ENCODE measurements at places on chromosomes 6 and 20.

GRCh38 chr6:46367354-46368168 lies 123.7 kb downstream of the RCAN2 start:
- no peak for DNase-seq

DNA sequence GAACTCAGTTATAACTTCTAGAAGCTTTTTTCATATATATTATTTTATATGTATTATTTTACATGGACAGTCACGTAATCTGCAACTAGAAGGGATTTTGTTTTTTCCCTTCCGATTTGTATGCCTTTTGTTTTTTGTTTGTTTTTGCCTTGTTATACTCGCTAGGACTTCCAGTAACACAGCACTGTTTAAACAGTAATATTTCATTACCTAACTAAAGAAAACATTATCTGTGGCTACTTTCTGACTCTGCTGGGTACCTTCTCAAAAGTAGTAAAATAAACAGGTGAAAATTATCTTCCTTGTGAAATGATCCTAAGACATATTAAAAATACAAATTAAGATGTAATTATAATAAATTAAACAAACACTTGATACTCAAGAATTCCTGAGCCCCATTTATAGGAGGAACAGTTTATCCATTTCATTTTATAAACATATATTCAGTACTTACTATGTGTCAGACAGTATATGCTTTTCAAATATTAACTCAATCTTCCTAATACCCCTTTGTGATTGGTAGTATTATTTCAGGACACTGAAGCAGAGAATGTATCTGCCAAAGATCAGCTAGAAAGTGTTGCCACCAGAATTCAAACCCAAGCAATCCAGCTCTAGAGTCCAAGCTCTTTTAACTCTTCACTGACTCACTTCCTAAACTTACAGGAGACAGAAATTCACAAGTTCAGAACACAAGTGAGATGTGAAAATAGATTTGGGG lies 65.3 kb downstream of the MAP3K5 start:
- no peak for DNase-seq

GRCh38 chr6:114428341-114428740 lies 85.5 kb upstream of the HS3ST5 start:
- no peak for DNase-seq

- no peak for DNase-seq
Observed at GRCh38 chr6:134446218-134446848, 128.4 kb upstream of the SGK1 start.

DNA sequence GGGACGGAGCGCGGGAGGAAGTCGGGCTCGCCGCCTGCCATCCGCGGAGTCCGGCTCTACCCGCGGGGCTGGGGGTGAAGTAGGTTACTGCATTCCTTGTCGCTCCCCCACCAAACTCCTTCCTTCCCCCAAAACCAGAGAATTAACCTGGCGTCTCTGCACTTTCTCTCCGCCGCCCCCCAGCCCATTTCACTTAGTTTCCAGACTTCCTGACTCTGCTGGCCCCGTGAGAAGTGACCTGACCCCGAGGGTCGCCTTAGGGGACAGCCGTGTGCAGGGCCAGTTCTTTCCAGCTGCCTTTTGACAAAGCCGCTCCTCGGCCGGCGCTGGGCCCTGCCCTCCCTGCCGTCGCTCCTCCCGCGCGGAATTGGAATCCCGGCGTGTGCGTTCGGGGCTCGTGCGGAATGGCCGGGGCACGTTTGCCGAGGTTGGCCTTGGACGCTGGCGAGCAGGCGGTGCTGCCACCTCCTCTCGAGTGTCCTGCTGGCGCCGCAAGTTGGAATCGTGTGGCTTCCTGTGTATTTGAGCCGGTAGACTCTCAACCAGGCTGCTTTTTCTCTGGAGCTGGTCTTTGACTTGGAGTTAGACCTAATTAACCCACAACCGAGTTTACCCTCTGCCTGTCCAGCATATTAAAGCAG lies 650 bp downstream of the DCBLD1 start:
- peak; percentile 74 for DNase-seq

GRCh38 chr20:5887386-5887785 lies 62.9 kb downstream of the TRMT6 start:
- DNase-seq = no peak

DNA sequence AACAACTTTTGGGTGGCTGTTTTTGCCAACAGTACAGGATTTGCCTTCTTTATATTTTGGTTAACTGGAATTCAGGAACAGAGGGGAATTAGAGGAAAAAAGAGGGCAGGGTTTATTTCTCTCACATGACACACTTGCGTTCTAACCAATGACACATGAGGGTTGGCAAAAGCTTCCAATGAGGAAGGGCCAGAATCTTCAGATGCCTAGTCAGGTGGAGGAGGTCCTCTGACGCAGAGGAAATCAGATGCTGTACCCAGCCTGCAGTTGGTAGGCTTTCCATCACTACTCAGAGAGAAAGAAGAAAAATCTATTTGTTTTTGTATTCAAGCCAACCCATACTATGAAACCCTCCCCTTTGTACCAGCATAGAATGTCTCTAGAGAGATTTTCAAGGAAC lies 20.8 kb downstream of the TM9SF4 start:
- DNase-seq = no peak

DNA sequence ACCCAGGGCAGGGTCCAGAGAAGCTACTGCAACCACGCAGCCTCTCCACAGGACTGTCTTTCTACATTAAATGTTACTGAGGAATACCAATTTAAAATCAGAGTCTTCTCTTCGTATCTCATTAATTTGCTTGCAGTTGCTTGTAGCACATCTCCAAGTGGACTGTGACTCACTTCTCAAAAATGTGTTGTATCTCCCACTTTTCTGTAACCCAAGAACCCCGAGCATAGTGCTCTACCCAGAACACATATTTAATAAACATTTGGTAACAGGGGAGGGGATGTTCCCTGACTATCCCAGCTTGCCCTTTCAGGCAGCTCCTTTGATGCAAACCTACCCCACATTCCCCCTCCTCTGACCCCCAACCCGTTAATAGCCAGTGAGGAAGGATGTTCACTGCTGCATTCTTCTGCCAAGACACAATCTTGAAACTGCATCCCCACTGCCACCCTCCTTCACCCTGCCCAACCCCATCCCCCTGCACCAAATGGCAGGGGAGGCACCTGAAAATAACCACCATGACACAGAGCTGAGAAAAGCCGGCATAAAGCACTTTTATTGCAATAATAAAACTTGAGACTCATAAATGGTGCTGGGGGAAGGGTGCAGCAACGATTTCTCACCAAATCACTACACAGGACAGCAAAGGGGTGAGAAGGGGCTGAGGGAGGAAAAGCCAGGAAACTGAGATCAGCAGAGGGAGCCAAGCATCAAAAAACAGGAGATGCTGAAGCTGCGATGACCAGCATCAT lies 24.2 kb downstream of the FKBP1A start:
- DNase-seq = no peak

GRCh38 chr20:37501940-37502339 lies 19.1 kb upstream of the NNAT start:
- no peak for DNase-seq

GRCh38 chr6:84065693-84066290 lies 32.2 kb downstream of the MRAP2 start:
- no peak for DNase-seq

DNA sequence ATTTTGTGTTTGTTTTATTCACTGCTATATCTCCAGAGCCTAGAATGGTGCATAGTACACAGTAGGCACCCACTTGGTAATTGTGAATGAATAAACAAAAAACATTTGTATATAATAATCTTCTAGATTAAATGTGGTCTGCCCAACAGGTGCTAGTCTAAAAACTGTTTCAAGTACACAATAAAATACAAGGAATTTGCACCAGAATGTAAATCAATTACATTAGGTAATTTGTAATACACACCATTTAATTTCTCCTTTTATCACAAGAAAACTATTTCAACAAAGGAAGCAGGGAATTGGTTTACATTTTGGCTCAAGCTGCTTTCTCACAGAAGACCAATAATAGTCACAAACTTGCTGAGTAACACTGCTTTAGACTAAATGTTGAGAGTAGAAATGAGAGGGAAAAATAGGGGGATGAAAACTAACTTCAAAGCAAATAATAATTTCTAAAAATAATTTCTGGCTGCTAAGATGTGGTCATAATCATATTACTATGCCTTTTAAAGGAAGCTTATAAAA lies 22.1 kb downstream of the RUNX2 start:
- DNase-seq = no peak

DNA sequence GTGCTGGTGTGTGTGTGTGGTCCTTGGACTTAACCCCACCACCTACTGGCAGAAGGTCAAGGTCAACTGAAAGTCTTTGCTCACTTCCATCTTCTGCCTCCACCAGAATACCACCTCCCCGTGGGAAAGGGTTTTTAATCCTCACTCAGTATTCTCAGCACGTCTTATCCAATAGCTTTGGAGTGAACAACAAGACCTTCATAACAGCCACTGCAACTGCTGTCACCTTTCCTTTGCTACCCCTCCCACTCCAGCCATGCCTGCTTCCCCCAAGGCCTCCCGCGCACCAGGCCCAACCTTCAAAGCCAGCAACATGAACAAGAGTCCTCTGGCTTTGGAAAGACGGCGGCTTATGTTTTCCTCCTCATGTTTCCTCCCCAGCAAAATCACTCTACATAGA lies 787 bp upstream of the BTN2A2 start:
- no peak for DNase-seq

- no peak for DNase-seq
Observed at GRCh38 chr6:159434410-159434809, 258.6 kb downstream of the SOD2 start.

GRCh38 chr20:62580052-62580451 lies 62.3 kb upstream of the SLCO4A1 start:
- no peak for DNase-seq

- DNase-seq = no peak
Observed at GRCh38 chr6:127956260-127956888, 55.5 kb upstream of the THEMIS start.

DNA sequence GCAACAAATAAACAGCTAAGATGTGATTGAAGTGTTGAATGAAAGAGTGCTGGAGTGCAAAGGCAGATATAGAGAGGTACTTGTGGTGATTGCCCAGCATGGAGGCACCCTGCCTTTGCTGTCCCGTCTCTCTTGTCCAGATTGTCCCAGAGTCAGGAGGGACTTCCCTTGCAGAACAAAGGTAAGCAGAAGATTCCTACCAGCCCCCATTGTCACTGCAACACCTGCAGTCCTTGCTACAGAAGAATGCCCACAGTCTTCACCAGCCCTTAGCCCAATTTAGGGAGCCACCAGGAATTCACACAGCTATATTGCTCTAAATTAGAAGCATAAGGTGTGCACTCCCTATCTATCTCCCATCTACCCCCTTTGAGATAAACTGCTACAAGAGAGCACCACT lies 491.8 kb downstream of the KIF16B start:
- DNase-seq = no peak

GRCh38 chr6:45691426-45691825 lies 313.7 kb upstream of the SUPT3H start:
- no peak for DNase-seq

DNA sequence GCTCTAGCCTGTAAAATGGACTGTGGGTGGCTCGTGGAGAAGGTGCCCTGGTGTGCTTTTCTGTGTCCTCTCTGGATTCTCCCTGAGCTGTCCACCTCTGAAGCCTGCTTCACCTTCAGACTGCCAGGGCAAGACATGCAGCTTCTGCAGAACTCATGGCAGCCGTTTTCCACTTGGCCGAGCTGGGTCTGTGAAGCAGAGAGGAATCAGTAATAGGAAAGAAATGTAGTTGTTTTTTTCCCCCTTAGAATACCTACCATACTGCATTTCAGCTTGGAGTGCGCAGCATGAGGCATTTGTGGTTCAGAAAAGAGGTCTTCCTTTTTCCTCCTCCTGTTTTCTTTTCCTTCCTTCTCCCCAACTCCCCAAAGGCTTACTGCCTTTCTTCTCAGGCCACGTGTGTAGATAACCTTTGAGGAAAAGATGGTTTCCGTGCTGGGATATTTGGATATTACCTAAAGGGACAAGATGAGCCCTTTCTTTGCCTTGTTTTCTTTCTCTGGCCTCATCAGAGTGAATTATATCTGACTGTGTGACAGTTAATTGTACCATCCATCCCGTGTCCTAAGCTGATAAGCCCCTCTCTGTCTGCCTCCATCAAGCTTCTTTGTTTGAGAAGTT lies 39.4 kb downstream of the RREB1 start:
- no peak for DNase-seq

DNA sequence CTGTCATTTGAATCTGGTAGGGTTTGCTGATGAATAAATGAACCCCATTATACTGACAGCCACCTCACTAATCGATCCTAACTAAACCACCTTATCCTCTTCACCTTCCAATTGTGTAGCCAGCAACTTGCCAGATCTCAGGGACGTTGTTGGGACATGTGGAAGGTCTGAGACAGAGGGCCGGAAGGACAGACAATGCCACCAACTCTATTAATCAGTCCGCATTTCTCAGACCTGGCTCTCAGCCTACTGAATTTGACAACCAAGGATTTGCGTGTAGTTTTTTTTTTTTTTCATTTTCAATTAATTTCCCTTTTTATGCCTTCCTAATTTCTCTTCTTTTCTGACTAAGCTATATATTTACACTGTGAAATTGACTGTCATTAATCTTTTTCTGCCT lies 122.5 kb downstream of the CARMIL1 start:
- DNase-seq = no peak

- peak; percentile 20 for DNase-seq
Observed at GRCh38 chr6:132161283-132161682, 210.1 kb upstream of the CCN2 start.

- DNase-seq = no peak
Observed at GRCh38 chr6:46453741-46454316, 37.4 kb downstream of the RCAN2 start.

- peak; percentile 91 for DNase-seq
Observed at GRCh38 chr6:408599-409102, 17.1 kb downstream of the IRF4 start.

DNA sequence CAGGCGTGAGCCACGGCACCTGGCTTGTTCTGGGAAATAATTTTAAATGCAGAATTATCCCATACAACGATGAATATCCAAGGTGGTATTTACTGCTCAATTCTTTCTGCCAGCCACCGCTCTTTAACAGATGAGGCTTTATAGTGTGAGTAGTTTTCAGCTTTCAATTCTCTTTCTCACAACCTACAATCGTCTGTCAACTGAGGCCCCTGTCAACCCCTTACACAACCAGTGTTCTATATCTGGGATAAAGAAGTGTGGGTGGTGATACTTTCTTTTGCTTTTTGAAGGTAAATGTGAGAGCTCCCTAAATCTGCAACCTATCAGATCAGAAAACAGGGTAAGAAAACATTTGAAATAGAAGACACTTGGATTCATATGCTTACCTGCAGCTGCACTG lies 22.5 kb downstream of the STAU1 start:
- no peak for DNase-seq

GRCh38 chr20:49811825-49812506 lies 662 bp upstream of the SLC9A8 start:
- DNase-seq = no peak

Data from suppressor macrophage (primary cell).